ENCODE measurements at places on chromosomes 1 and 21. TPM values are rescaled to one million over a fixed set of nuclear protein-coding genes. Genes with fewer than 3 reads are reported as not detected.

FAM163A gene
- not detected for total RNA-seq

NECAP2 gene
- total RNA-seq: 76.0 TPM

GPX7 gene
- total RNA-seq: 74.0 TPM

FAM78B gene
- 0.29 TPM for total RNA-seq

ADAMTS4 gene
- 1.4 TPM for total RNA-seq

ZMYND12 gene
- total RNA-seq: 0.88 TPM

ESRRG gene
- total RNA-seq: not detected

CD1C gene
- not detected for total RNA-seq

SLC39A1 gene
- 96.3 TPM for total RNA-seq

CREB3L4 gene
- total RNA-seq: 8.8 TPM

PRMT2 gene
- total RNA-seq: 136 TPM

SPATA46 gene
- total RNA-seq: not detected

HSF2BP gene
- 1.8 TPM for total RNA-seq

CD164L2 gene
- not detected for total RNA-seq

TFB2M gene
- 18.3 TPM for total RNA-seq

TENT5C gene
- 0.36 TPM for total RNA-seq

TNFSF4 gene
- 1.1 TPM for total RNA-seq

OR2L2 gene
- total RNA-seq: under 0.01 TPM

RGS7 gene
- 0.59 TPM for total RNA-seq

FGR gene
- total RNA-seq: 0.36 TPM

FALEC gene
- 0.36 TPM for total RNA-seq

LCE4A gene
- not detected for total RNA-seq

KCNE2 gene
- total RNA-seq: not detected

NBPF6 gene
- 0.36 TPM for total RNA-seq

ACTN2 gene
- not detected for total RNA-seq

BRINP3 gene
- not detected for total RNA-seq

CAPN9 gene
- under 0.01 TPM for total RNA-seq

GREM2 gene
- total RNA-seq: 5.6 TPM

TRIM17 gene
- total RNA-seq: under 0.01 TPM

IARS2 gene
- total RNA-seq: 79.3 TPM

All from osteoblast (primary cell).